ENCODE measurements at places on chromosomes 3 and 15.

GRCh38 chr15:29867241-29868000 is 45.2 kb upstream of the TJP1 start:
- no peak for DNase-seq

GRCh38 chr3:194440756-194441155 is 41.7 kb upstream of the GP5 start:
- no peak for DNase-seq

GRCh38 chr3:24765399-24765798 is 270.7 kb upstream of the THRB start:
- DNase-seq = no peak

GRCh38 chr3:183566880-183567279 is 11.4 kb upstream of the KLHL6 start:
- DNase-seq = no peak

- DNase-seq = no peak
Measured at GRCh38 chr3:129777806-129778205, 115.7 kb downstream of the TMCC1 start.

GRCh38 chr3:72475258-72476138 is 372.7 kb downstream of the SHQ1 start:
- peak; percentile 42 for DNase-seq

DNA sequence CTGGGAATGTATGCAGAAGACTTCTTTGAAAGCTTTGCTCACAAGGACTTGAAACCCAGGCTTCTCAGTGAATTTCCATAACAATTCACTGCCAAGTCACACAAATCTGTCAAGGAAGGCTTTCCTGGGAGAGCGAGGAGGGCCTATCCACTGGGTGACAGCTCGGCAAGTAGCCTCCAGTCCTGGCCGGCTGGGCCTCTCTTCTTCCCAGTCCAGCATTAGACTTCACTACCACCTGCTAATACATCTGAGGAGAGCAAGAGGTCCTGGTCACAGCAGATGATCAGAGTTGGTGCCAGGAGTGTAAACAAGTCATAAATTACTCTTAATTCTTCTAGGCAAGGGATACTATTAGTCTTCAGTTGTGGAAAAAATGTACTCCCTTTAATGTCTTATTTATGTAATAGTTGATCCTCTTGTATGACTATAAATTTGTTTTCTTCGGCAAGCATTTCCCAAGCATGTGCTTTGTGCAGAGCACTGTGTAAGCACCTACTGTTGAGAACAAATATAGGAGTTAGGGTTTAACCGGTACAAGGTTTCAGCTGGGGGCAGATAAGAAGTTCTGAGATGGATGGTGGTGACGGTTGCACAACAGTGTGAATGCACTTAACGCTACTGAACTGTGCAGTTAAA is 162.9 kb downstream of the VGLL4 start:
- no peak for DNase-seq

- no peak for DNase-seq
Measured at GRCh38 chr15:70823196-70823595, 30.8 kb downstream of the LARP6 start.

DNA sequence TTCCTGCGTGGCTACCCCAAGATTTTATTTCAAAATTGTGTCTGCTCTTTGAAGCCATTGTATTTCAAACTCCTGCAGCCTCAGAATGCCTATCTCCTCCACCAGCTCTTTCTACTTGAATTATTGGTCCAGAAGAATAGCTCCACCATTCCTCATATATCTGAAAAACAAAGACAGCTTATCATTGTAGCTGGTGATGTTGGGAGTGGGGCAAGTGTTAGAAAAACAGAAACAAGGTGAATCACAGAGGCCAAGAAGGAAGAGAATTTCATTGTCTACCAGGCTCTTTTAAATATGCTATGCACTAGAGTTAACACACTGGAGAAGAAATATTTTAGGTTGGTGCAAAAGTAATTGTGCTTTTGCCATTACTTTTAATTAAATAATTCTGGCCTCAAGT is 307.9 kb upstream of the ROPN1 start:
- no peak for DNase-seq

- DNase-seq = no peak
Measured at GRCh38 chr15:52150043-52150825, 37.7 kb upstream of the BCL2L10 start.

DNA sequence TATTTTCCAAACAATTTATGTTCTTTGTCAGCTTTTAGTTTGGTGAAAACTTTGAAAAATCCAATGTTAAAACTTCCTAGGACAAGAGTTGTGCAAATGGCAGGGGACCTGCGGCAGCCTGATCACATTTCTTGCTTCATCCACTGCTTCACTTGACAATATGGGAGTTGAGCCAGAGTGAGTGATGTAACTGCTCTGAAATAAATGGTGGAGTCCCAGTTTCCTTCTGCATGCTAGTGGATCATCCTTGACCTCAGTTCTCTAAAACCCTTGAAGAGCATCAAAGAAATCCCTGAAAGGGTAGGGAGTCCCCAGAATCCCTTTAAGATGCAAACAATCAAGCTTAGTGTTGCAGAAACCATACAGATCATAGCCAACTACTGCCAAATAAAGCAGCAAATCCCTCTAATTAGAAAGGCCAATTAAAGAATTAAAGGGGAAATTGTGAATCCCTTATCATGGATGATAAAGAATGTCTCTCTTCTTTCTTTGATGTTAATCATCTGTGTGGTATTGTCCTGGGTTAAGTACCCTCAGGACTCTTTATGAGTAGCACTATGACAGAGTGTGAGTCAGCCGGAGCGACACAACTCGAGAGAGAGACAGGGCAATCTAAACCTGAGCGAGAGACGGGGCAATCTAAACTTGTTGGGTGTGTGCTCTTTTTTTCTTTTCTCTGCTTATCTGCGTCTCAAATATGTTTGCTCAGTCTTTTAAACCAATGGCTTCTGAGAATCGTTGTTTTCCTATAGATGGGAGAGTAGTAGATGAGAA is 41.8 kb upstream of the GAP43 start:
- DNase-seq = no peak

GRCh38 chr15:76363251-76363650 is 26.7 kb downstream of the ISL2 start:
- DNase-seq = no peak

GRCh38 chr3:57518276-57518915 is 25.7 kb downstream of the DNAH12 start:
- DNase-seq = no peak

- DNase-seq = no peak
Measured at GRCh38 chr3:144350125-144350524, 378.5 kb downstream of the DIPK2A start.

- no peak for DNase-seq
Measured at GRCh38 chr3:147244397-147244796, 161.9 kb downstream of the ZIC4 start.

DNA sequence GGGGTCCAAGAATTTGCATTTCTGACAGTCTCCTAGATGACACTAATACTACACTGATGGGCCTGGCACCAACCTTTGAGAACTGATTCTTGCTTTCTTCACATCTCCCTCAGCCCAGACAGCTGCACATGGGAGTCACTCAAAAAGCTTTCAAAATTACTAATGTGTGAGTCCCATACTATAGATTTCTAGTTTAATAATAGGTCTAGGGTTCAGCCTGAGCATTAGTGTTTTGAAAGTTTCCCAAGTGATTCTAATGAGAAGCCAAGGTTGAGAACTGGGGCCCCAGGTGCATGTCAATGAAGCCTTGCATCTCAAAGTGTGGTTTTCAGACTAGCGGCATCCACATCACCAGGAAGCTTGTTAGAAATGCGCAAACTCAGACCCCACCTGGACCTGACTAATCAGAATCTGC is 159.9 kb upstream of the CMC1 start:
- no peak for DNase-seq

GRCh38 chr15:52139599-52140462 is 27.3 kb upstream of the BCL2L10 start:
- peak; percentile 79 for DNase-seq

- no peak for DNase-seq
Measured at GRCh38 chr3:121992601-121993560, 29.2 kb downstream of the ILDR1 start.

DNA sequence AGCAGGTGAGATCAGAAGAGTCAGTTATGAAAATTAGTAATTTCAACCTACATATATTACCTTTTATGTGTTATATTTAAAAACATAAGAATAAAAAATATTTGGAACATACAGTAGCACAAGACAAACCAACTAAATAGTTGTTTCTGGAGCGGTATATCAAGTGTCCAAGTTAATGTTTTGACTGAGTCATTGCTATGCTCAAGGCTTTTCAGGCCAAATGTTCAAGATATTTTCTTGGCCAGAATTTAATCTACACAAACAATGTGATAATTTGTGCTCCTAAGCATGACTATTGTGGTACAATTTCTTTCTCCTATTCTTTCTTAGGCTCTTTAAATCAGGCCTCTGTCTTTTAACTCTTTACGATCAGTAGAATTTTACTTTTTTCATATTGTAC is 412.4 kb downstream of the RAP2B start:
- DNase-seq = no peak

DNA sequence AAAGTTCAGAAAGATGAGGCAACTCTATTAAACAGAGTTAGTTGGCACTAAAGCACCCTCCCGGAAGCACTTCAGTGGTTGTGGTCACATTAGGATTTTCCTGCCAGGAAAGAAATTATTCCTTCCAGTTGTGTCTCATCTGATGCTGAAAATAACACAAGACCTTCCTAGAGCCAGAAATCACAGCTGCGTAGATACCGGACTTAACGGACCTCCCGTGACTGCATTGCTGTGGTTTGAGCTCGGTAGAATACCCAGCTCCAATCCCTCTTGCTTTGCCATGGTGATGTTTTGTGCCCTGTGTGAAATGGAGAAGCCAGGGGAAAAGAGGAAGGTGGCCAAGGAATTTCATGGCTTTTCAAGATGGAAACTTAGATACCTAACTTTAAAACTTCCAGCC is 215.0 kb upstream of the IGF1R start:
- DNase-seq = no peak

GRCh38 chr3:116129187-116129946 is 315.9 kb downstream of the LSAMP start:
- DNase-seq = no peak

DNA sequence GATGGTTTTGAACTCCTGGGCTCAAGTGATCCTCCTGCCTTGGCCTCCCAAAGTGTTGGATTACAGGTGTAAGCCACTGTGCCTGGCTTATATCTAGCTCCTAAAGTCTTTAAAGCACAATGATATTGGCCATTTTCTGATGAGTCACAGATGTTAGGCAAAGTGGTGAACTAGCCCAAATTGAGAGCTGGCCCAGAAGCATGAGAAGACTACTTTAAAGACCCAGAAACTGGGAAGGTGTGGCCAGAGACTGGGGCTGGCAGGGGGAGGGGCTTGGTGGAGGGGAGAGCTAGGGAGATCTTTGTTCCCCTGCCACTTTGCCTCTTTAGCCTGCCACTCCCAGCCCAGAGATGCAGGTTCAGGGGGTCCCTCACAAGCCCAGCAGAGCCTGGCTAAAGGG is 21.6 kb downstream of the CHRNA3 start:
- no peak for DNase-seq

DNA sequence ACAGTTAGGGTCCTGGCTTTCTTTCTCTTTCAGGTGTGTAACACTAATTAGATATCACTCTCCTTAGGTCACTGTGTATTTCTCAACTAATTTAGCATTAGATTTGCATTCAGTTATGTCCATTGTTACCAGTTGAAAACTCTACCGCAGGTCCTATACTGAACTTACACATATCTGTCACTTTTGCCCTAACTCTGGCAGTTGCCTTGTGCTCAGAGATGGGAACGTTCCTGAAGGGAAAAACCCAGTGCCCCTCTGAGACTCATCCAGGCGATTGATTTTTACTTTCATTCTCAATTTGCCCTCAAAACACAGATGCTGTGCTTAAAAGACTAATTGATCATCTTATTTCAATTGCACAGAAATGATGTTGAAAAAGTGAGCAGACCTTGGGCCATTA is 249.1 kb downstream of the ALCAM start:
- DNase-seq = no peak

GRCh38 chr3:9898467-9899241 is 4.0 kb upstream of the IL17RE start:
- no peak for DNase-seq

GRCh38 chr3:130870423-130870822 is 23.5 kb upstream of the ATP2C1 start:
- no peak for DNase-seq

GRCh38 chr3:104437891-104438290 is 928.8 kb upstream of the ALCAM start:
- no peak for DNase-seq

GRCh38 chr15:74831813-74832495 is 5.5 kb downstream of the CPLX3 start:
- no peak for DNase-seq

GRCh38 chr15:41577863-41578735 is 19.1 kb downstream of the TYRO3 start:
- no peak for DNase-seq

GRCh38 chr15:64343222-64343621 is 12.8 kb downstream of the CSNK1G1 start:
- no peak for DNase-seq

GRCh38 chr3:196645096-196645495 is 5.6 kb downstream of the NRROS start:
- no peak for DNase-seq

- DNase-seq = no peak
Measured at GRCh38 chr3:52695798-52696671, 9.6 kb downstream of the GLT8D1 start.

GRCh38 chr3:82386647-82387046 is 625.2 kb upstream of the GBE1 start:
- DNase-seq = no peak

DNA sequence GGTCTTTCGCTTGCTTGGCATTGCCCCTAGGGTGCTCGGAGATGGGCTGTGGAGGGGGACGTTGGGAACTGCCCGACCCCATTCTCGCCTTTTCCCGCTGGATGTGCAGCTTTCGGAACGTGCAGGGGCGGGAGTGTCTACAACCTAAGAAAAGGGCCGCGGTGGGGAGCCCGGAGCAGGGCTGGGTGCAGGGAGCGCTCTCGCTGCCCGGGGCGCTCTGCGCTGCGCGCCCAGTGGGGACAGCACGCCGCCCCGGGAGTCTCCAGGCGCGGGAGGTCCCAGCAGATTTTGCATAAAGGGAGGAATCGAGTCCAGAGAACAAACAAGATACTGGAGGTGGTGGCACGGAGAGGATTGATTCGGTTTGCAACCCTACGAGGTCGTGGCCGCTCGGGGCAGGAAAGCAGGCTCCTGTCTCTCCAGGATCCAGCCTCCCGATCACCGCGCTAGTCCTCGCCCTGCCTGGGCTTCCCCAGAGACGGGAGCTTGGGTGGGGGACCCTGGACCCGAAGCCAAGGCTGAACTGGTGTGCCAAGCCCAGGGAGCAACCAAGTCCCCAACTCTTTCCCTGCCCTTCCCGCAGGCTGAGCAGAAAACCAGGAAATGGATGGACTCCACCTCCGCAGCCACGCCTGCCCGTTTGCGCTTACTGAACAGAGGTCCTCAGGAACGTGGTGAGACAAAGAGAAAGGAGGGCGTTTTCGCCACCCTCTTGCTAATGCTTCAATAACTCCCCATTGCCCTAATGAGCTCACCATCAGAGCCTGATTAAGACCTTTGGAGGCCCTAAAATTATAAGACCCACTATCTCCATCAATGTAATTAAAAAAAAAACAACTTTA is 59.7 kb downstream of the NOX5 start:
- no peak for DNase-seq

DNA sequence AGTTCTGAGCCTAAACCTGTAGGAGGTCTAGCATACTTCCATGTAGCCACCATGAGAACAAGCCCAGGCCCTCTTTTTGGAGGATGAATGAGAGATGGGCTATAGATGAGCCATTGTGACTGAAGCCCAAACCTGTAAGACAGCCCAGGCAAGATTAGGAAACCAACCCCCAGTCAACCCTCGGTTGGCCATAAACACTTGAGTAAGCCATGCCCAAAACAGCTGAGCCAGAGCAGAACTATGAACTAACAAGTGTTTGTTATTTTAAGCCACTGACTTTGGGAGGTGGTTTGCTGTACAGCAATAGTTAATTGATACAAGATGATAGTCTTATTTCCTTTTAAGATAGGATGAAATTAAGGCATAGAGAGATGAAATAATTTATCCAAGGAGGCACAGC is 12.4 kb upstream of the CPNE4 start:
- DNase-seq = no peak

Measured in activated CD4-positive, alpha-beta T cell treated with anti-CD3 and anti-CD28 coated beads, Interleukin-2, Interleukin-4, amounts not matched to agents 100 ng/mL and 50 ng/mL, durations not matched to agents 16 hours and 8 hours (primary cell).